WTC11 (cell line): ENCODE measurements at places on chromosomes 7 and 10. TPM values are rescaled to one million over a fixed set of nuclear protein-coding genes. Genes with fewer than 3 reads are reported as not detected.

DNA sequence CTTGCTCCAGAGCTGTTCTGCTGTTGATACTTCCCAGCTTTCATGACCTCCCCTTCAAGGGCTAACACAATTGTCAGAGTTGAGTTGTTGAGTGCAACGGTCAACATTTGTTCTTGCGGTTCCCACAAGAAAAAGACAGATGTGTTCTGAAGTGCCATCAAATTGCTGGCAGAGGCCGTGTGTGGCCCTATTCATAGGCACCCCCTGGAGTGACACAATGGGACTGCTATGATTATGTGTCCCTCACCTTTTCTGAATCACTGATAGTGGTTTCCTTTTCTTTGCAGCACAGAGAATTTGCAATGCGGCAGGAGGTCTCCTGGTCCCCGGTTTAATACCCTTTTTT lies 5.8 kb upstream of the IGFBP1 start:
- H3K4me3 ChIP-seq: no peak overlapping the region
- peaks cover 14% of the 10 kb centered on the region for H3K4me1 ChIP-seq
- H3K36me3 ChIP-seq: peaks cover 21% of the 10 kb centered on the region
- DNase-seq: no peak

DNA sequence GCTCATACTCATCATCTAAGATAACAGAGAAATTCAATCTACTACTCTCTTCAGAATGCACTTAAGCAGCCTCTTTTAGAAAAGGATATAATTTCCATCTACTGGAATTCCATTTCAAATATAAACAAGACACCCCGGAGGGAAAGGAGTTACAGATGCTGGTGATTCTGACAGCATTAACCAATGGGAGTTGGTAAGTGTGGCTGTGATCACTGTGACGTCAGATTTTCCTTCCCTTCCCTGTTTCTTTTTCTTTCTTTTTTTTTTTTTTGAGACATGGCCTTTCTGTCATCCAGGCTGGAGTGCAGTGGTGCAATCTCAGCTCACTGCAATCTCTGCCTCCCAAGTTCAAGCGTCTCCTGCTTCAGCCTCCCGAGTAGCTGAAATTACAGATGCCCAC lies 106.6 kb downstream of the ACTR3B start:
- H3K27ac ChIP-seq: no peak overlapping the region
- no peaks in the 10 kb centered on the region for H3K27me3 ChIP-seq
- no peak for DNase-seq
- H3K4me3 ChIP-seq: no peak overlapping the region
- H3K36me3 ChIP-seq: peaks cover 4% of the 10 kb centered on the region; the same call in 1 of the 2 replicates
- H3K4me1 ChIP-seq: no peaks in the 10 kb centered on the region

- no peaks in the 10 kb centered on the region for H3K27me3 ChIP-seq
- peaks cover 2% of the 10 kb centered on the region; the same call in 1 of the 2 replicates for H3K4me1 ChIP-seq
- H3K4me3 ChIP-seq: no peak overlapping the region
- no peak for DNase-seq
These were observed 40.4 kb upstream of the CDCA7L start for GRCh38 chr7:21986096-21986495.

DNA sequence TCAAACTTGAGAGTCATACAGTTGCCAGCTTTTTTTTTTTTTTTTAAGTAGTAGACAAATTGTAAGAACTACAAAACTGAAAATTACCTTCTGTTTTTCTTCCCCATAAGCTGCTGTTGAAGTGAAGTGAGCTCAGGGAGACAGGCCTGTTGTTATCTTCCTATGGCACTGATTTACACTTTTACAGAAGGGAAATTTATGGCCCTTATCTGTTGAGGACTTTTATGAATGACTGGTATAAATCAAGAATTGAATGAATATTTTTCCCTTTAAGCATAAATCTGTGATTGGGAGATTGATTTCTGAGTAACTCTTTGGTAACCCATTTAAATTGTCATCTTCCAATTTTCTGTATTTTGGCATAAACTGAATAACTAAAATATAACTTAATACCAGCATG lies 124.0 kb downstream of the SDK1 start:
- no peaks in the 10 kb centered on the region for H3K27me3 ChIP-seq
- peaks cover 9% of the 10 kb centered on the region for H3K4me1 ChIP-seq
- no peak overlapping the region for H3K27ac ChIP-seq

The PDZD7 gene
- total RNA-seq: 1.9 to 2.7 TPM (median 2.6 TPM) in 3 replicates

DNA sequence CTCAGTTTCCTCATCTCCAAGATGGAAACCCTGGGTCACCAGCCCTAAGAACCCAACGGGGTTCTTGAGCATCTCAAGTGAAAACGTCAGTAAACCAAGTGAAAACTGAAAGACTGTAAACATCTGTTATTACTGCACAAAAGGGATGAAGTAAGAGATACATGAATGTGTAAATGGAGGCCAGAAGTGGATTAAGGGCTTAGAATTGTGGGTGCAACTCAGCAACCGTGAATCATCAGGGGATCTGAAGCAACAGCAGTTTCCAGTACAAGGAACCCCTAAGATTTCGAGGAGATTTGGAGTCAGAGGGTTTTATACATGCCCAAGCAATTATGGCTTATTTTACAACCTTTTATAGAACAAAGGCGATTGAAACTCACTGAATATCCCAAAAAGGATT lies 95.7 kb upstream of the SVIL start:
- peaks cover 12% of the 10 kb centered on the region for H3K36me3 ChIP-seq
- H3K27me3 ChIP-seq: peaks cover 17% of the 10 kb centered on the region
- peaks cover 66% of the 10 kb centered on the region for H3K4me1 ChIP-seq

- no peaks in the 10 kb centered on the region for H3K36me3 ChIP-seq
- DNase-seq: peak; percentile 84
- H3K4me1 ChIP-seq: peaks cover 69% of the 10 kb centered on the region
- H3K27ac ChIP-seq: peak overlapping the region; percentile 98
- peak overlapping the region; percentile 59 for H3K4me3 ChIP-seq
These were observed 6.6 kb downstream of the CPA2 start for GRCh38 chr7:130273081-130273932.

GRCh38 chr10:80701706-80702105 lies 164.0 kb downstream of the SH2D4B start:
- no peaks in the 10 kb centered on the region for H3K36me3 ChIP-seq
- H3K27ac ChIP-seq: no peak overlapping the region
- peaks cover 26% of the 10 kb centered on the region for H3K4me1 ChIP-seq
- no peak overlapping the region for H3K4me3 ChIP-seq

The CHST3 gene
- 5.6 to 7.0 TPM (median 5.9 TPM) in 3 replicates for total RNA-seq

DNA sequence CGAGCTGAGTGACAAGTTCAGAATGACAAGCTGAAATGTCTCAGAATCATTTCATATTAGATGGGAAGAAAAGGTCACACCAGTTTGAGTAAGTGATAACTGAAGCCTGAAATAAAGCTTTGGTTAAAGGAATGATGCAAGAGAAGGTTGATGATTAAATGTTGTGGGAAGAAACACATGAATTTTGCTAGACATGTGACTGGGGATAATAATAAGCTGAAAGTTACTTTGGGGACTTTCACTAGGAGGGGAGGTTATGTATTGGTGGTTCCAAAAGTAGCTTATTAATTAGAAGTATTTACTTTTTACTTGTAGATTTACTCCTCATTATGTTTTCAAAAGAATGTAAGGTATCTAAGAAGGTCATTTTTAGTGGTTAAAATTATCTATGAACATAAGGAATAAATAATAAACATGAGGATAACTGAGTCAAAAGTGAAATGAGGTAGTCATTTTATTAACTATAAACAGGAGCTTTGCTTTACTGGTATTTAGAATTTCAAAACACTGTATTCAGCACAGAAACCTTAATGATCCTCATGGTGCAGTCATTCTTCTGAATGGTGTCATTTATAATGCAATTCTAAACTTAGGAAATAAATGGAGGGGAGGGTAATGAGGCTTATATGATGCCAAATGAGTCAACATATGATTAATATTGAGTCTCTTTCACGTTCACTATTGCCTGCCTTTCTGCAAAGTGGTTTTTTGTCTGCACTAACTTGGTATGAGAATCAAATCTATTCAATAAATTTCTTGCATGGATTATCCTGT lies 63.7 kb downstream of the PRKG1 start:
- DNase-seq: no peak
- H3K4me1 ChIP-seq: peaks cover 12% of the 10 kb centered on the region
- no peaks in the 10 kb centered on the region for H3K36me3 ChIP-seq
- no peaks in the 10 kb centered on the region for H3K27me3 ChIP-seq

- H3K27ac ChIP-seq: no peak overlapping the region
- no peaks in the 10 kb centered on the region for H3K36me3 ChIP-seq
- H3K4me3 ChIP-seq: no peak overlapping the region
- peaks cover 4% of the 10 kb centered on the region for H3K27me3 ChIP-seq
These were observed 154.9 kb upstream of the ITGB1 start for GRCh38 chr10:33112831-33113455.

GRCh38 chr7:92768501-92769393 lies 67.6 kb downstream of the CDK6 start:
- H3K4me3 ChIP-seq: peak overlapping the region; percentile 24
- no peaks in the 10 kb centered on the region; the same call in 1 of the 2 replicates for H3K27me3 ChIP-seq

DNA sequence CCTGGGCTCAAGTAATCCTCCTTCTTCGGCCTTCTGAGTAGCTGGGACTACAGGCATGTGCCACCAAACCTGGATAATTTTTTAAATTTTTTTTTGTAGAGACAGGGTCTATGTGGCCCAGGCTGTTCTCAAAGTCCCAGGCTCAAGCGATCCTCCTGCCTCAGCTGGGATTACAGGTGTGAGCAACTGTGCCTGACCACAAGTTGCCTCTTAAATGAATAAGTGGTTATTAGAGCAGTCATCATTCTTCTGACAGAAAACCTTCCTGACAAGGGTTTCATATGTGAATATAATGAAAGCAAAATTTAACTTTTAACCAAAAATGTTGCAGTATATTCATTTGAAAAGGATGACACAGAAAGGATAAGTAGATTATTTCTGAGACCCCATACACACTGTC lies 532.5 kb downstream of the GRM8 start:
- H3K36me3 ChIP-seq: no peaks in the 10 kb centered on the region
- H3K4me3 ChIP-seq: no peak overlapping the region
- H3K27ac ChIP-seq: no peak overlapping the region
- DNase-seq: no peak
- peaks cover 33% of the 10 kb centered on the region for H3K4me1 ChIP-seq

GRCh38 chr7:33221390-33221789 lies 92.0 kb downstream of the BBS9 start:
- peaks cover 3% of the 10 kb centered on the region; the same call in 1 of the 2 replicates for H3K4me1 ChIP-seq
- H3K36me3 ChIP-seq: peaks cover 9% of the 10 kb centered on the region
- H3K27me3 ChIP-seq: no peaks in the 10 kb centered on the region
- DNase-seq: no peak

GRCh38 chr7:19111474-19112273 lies 5.8 kb downstream of the TWIST1 start:
- peak overlapping the region; percentile 49 for H3K4me3 ChIP-seq
- no peak overlapping the region for H3K27ac ChIP-seq
- no peaks in the 10 kb centered on the region for H3K36me3 ChIP-seq
- H3K27me3 ChIP-seq: peaks cover 100% of the 10 kb centered on the region
- H3K4me1 ChIP-seq: peaks cover 64% of the 10 kb centered on the region
- DNase-seq: no peak

GRCh38 chr7:985915-986741 lies 3.1 kb downstream of the CYP2W1 start:
- H3K4me3 ChIP-seq: no peak overlapping the region
- H3K27me3 ChIP-seq: no peaks in the 10 kb centered on the region
- peak overlapping the region; percentile 23; the same call in 1 of the 2 replicates for H3K27ac ChIP-seq
- H3K4me1 ChIP-seq: no peaks in the 10 kb centered on the region

- no peaks in the 10 kb centered on the region for H3K27me3 ChIP-seq
- H3K4me1 ChIP-seq: peaks cover 9% of the 10 kb centered on the region
- no peak overlapping the region for H3K4me3 ChIP-seq
- peak overlapping the region; percentile 87 for H3K27ac ChIP-seq
These were observed 16.5 kb downstream of the WDR86 start for GRCh38 chr7:151393031-151393977.

GRCh38 chr10:15290150-15290549 lies 80.9 kb downstream of the FAM171A1 start:
- peaks cover 25% of the 10 kb centered on the region for H3K4me1 ChIP-seq
- H3K27me3 ChIP-seq: no peaks in the 10 kb centered on the region
- no peaks in the 10 kb centered on the region for H3K36me3 ChIP-seq
- no peak overlapping the region for H3K4me3 ChIP-seq

DNA sequence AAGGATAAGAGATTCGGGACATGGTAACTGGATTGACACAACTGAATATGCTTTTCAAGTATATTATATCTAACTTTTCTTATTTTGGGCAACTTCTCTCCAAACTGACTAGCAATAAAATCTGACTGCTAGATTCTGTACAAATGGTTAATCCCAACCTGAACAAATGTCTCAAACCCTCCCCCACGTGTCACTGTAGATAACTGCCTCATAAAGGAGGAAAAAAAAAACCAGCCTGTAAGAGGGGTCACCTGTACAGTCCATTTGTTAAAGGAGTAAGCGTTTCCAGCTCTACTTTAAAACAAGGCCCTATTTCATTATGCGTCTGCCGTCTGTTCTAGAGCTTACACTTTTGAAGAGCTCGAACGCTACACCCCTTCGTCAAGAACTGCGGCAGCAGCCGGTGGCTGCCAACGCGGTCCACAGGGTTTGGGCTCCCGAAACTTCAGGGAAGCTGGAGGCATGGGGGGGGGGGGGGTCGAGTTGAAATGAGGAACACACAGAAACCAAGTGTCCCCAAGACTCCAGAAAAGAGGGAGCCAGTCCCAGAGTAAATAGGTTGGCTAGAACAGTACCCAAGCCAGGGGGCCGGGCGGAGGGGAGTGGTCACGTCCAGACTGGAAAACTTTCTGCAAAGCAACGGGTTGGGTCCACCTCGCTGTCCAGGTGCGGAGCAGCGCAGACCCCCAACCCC lies 492 bp downstream of the COG5 start:
- DNase-seq: no peak
- peak overlapping the region; percentile 78 for H3K27ac ChIP-seq
- no peaks in the 10 kb centered on the region for H3K27me3 ChIP-seq
- peaks cover 22% of the 10 kb centered on the region for H3K4me1 ChIP-seq

DNA sequence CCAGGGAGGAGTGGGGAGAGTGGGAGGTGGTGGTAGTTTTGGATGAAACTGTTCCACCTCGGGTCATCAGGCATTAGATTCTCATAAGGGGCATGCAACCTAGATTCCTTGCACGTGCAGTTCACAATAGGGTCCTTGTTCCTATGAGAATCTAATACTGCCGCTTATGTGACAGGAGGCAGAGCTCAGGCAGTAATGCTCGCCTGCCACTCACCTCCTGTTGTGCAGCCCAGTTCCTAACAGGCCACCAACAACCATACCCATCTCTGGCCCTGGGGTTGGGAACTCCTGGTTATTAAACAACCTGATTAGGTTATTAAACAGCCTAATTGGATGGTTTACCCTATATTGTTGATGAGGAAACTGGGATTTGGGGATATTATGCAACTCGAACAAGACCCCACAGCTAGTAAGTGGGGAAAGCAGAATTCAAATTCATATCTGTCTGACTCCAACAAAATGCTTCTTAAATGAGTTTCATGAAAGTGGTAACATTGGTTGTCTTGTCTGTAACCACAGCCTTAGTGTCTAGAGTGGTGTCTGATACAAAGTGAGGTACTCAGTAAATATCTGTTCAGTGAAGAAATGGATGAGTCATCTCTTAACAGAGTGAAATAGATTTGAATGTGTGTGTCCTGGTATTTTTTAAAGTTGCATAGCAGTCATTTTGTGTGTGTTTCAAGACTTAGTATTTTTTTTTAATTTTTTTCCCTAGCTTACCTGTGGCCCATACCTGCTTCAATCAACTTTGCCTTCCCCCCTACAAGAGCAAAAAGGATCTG lies 101.6 kb downstream of the HECTD2 start:
- H3K36me3 ChIP-seq: no peaks in the 10 kb centered on the region
- no peaks in the 10 kb centered on the region for H3K4me1 ChIP-seq
- H3K4me3 ChIP-seq: no peak overlapping the region

The LRRD1 gene
- total RNA-seq: not detected in 3 replicates
